ENCODE measurements at places on chromosomes 2 and 18.

GRCh38 chr2:7878786-7879482 is 802.9 kb upstream of the ID2 start:
- DNase-seq: no peak

DNA sequence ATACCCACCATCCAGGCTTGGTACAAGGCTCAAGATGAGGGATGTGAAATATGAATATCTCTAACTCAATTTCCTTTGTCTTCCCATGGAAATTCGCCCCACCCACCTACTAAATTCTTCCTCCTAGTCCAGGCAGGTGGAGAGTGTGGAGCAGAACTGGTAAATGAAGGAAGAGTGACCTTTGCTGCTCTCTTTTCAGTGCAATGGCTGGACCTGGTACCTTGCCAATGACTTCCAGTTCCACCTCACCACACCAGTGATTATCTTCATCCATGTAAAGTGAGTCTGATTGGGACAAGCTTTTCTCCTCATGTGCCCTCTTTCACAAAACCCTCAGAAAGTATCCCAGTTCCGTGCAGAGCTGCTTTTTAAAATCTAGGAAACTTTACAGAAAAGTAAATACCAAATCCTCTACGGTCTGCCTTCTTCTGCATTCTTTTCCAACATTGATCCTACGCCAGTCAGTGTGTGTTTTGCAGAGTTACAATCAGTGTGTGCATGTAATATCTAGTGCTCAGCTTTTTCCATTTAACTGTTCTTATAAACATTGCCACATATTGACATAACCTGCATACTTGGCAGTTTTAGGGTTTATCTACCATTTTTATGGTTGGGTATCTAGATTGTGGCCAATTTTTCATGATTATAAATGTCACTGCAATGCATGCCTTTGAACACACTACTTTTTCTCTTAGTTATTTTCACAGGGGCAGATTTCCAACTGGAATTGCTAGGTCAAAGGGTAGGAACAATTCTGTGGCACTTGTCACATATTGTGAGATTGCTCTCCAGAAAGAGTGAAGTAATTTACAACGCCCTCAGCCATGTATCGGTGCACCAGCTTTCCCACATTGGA is 86.5 kb upstream of the SEC11C start:
- no peak for DNase-seq

GRCh38 chr18:44759925-44760342 is 79.2 kb downstream of the SETBP1 start:
- no peak for DNase-seq

GRCh38 chr18:71370671-71371445 is 1082.0 kb downstream of the SOCS6 start:
- DNase-seq: no peak

GRCh38 chr2:145268931-145269330 is 749.0 kb upstream of the ZEB2 start:
- DNase-seq: no peak

DNA sequence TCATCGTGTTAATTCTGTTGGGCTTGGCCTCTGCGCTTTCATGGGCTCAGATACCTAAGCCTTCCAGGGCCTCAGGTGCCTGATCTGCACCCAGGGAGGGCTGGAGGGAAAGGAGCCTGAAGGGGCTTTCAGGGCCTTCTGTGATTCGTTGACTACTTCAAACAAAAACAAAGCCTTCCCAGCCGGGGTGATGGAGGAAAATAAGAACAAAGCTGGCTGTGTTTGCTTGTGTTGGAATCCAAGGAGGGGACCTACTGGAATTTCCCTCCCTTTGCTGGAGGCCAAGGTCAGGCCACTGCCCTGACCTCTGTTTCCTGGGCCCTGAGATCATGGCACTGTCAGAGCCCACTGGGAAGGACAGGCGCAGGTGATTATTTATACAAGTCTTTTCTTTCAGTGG is 135.3 kb downstream of the KLHL29 start:
- no peak for DNase-seq

DNA sequence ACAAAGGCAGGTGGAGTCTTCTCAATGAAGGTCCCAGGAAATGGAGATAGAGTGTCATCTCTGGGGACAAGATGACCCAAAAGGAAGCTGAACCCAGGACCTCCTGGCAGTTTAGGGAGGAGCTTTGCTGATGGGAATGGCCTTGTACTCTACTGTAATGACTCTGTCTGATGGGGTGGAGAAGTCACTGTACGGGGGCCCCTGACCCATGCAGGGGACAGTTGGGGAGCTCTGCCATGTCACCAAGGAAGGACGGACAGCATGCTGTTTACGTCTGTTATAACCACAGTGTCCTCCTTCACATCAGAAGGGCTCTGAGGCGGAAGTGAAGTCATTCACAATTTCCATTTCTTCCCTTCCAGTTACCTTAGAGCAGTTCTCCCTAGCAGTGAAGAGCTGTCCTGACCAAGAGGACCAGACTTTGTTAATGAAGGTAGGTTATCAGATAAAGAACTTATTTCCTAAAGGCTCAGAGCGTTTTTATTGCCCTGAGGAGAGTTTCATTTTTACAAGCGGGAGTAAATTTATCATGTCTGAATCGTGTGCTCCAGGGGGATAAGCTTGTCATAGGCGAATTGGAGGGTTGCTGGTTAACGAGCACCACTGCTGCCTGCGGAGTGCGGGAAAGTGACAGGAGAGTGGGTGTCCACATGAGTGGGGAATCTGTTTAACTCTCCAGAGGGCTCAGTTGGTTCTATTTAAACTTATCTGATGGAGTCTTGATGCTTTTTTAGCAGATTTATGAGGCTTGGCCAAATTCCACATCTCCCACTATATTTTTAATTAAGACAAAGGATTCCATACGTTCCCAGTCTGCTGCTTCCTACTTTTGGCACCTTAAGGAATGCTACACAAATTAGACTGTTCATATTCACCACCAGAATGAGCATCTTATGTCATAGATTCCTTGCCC is 71.6 kb upstream of the BCL2L11 start:
- no peak for DNase-seq

Data from hematopoietic multipotent progenitor cell treated with erythropoietin and hydrocortisone succinate and interleukin-3 and kit ligand, for 15 days (in vitro differentiated cells).